ENCODE measurements at places on chromosomes 1 and 21.

GRCh38 chr1:43011020-43011419 is 52.4 kb upstream of the SLC2A1 start:
- DNase-seq: peak; percentile 81

DNA sequence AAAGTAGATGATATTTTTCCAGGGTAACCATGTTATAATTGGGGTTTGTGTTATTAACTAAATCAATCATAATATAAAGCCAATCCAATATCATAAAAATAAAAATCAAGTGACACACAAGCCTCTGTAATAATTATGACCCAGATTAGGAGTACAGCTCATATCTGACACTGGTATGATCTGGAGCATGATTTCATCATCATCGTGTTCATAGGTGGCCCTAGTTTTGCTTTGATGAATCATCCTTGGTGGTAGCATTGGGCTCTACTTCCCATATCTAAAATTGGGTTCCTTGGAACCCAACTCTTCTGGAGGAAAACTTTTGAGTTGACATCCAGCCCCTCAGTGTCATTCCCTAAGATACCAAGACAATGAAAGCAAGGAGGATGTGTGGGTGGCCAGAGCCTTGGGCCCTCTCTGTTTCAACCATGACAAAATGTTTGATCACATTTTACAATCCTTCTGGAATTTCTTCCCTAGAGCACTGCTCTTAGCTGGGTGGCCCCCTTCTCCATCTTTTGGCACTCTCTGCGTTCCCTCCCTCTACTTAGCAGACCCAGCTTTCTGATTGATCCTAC is 37.0 kb upstream of the ENAH start:
- DNase-seq: no peak

DNA sequence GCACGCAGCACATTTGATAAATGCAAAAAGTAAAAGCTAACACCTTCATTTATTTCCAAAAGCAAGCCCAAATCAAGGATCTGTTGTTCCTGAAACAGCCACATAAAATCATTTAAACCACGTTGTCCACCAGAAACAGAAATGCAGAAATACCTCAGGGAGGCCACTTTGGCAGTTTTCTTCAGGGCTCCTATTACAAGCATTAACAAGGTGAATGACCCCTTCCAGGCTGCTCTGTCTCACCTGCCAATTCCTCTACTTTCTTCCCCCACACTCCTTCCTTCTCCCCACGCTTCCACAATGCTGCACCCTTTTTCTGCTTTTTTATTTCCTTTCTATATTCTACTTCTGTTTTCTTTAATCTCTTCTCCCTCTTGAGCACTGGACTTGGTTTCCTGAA is 55.0 kb upstream of the PTGFRN start:
- DNase-seq: no peak

DNA sequence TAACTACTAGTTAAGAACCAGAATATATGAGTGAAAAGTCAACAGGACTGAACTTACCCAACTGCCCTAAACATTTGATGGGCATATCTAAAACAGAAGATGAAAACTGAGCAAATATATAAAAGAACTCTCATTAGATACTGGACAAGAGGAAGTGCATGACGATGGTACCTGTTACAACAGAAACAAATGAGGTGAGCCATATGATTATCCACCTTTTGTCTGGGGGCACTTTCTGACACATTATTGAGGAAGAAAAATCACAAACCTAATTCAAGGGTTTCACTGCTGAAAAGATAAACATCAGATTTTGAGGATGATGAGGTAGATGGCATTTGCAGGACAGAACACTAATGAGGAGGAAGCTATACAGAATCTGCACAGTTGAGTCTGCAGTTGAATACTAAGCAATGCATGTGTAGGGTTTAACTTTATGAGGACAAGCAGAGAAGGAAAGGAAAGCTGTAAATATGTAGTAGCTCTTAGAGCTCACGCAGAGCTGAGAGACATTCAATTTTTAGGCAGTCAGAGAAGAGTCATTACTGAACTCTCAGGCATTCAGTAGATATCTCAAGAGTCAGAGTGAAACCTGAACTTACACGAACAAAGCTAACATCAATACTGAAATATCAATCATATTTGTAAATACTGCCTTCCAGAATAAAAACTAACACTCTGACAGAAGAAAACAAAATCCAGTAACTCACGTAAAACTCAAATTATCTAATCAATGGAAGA is 262.1 kb downstream of the AKT3 start:
- no peak for DNase-seq

- no peak for DNase-seq
These were observed 444.1 kb downstream of the PLPP3 start for GRCh38 chr1:56135069-56135863.

- peak; percentile 29 for DNase-seq
These were observed 9.0 kb downstream of the TRIM67 start for GRCh38 chr1:231170875-231171274.

DNA sequence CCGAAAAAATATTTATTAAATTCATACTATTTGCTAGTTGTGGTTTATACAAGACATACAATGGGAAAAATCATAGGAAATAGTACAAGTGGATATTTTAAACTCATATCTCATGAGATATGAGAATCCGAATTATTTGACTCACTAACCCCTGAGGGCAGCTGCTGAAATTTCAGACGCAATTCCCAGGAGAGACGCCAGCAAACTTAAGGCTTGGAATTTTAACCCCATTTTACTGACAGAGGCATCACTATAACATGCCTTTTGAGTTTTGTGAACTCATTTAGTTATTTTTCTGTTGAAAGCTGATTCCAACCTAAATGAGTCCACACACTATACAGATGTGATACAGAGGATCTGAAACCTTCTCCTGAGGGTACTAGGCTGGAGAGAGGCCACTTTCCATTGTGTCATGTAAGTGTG is 5.9 kb upstream of the MROH9 start:
- DNase-seq: no peak

GRCh38 chr1:2276803-2277580 is 48.9 kb downstream of the SKI start:
- DNase-seq: no peak
